ENCODE measurements at places on chromosomes 16 and 17. TPM values are rescaled to one million over a fixed set of nuclear protein-coding genes. Genes with fewer than 3 reads are reported as not detected.

DNA sequence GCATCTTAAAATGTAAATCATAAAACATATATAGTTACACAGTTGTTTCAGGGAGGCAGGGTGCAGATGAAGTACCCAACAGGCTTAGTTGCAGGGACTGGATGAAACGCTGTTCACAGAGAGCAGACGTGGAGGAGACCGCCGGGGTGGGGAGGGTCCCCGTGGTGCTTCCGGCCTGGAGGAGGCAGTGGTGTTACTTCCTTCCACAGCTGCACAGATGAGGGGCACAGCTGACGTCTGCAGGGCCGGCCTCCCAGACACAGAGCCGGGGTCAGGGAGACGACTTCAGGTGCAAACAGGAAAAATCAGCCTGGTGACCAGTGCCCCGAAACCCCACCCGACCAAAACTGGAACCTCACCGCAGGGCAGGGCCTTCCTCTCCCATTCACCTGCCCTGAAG lies 17.1 kb downstream of the SPIRE2 start:
- DNase-seq: peak; percentile 18

- no peak for DNase-seq
Measured at GRCh38 chr17:10428781-10429180, 7.0 kb upstream of the MYH8 start.

- DNase-seq: no peak
Measured at GRCh38 chr17:20825539-20825938, 217.3 kb downstream of the USP22 start.

GRCh38 chr17:78736526-78737079 lies 45.5 kb downstream of the CYTH1 start:
- peak; percentile 47 for DNase-seq

Gene GINS3
- total RNA-seq: 1.1 TPM

Gene TSNAXIP1
- 0.31 TPM for total RNA-seq

DNA sequence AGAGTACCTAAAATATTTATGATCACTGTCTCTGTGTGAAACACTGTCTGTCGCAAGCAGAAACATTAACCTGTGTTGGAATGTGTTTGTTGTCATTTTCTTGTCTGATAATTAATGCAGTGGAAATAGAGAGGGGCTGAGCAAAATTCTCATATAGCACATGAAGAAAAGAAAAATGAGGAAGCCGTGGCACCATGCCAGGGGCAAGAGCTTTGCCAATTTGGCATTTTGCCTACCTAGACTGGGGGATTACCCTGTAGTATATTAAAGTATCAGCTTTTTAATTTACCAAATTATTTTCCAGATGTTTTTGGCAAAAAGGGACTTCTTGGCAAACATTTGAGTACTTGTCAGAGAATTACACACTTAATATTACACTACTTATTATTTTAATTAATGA lies 1326.6 kb upstream of the GOT2 start:
- no peak for DNase-seq

- no peak for DNase-seq
Measured at GRCh38 chr17:77462090-77462489, 321.3 kb downstream of the SEC14L1 start.

Gene CACNG4
- not detected for total RNA-seq

Gene CHP2
- total RNA-seq: not detected

DNA sequence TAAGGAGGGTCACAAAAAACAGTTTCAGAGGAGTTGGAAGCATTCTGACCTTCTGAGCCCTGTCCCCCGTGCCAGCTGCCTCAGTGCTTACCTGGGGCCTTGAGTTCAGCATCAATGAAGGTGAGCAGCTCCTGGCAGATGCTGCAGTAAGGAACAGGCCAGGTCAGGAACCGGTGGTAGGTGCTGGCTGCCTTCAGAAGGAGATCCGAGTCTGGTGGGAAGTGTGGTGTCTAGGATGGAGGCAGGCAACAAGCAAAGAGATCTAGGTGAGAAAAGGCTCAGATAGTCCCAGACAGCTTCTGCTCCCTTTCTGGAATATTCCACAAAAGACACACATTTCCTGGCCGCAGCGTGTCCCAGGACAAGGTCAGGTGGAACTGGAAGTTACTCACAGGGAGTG lies 37.2 kb upstream of the PIK3R6 start:
- no peak for DNase-seq

Gene PITPNM3
- total RNA-seq: 0.25 TPM

DNA sequence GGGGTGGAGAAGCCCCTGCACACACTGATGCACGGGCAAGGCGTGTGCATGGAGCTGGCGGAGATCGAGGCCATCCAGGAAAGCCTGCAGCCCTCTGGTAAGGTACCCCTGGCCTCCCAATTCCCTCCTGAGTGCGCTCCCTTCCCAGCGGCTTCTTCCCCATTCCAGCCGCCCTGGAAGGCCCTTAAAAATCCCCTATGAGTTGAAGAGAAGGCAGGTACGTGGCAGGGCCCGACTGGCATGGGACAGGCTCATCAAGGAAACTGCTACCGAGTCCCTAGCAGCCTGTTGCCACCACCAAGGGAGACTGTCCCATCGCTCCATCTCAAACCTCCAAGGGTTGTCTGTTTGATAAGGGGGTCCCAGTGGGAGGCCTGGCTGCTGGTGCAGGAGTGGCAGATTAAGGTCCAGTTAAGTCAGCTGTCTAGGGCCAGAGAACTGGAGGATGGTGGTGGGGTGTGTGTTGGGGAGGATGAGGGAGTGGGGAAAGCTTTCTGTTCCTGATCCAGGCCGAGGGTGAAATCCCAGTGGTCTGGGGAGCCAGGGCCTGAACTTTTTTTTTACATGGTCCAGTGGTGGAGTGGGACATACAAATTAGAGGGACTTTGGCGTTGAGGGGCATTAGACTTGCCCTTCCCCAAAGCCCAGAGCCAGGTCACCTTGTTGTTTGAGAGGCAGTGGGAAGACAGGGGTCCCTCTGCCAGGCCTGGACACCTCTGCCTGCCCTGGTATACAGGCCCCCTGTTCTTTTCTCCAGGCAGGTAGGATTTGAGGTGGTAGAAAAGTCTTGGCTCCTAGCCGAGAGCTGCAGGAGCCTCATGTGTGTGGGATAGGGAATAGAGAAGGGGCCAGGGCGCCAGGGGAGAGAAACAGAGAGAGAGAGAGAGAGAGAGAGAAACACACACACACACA lies 994 bp downstream of the IGFBP4 start:
- peak; percentile 20 for DNase-seq

All from CD8-positive, alpha-beta T cell (primary cell).